ENCODE measurements at places on chromosomes 2 and 18.

- no peak for DNase-seq
These were observed 44.1 kb upstream of the IGFBP2 start for GRCh38 chr2:216588861-216589710.

GRCh38 chr2:171553236-171553635 lies 31.0 kb downstream of the CYBRD1 start:
- DNase-seq = no peak

DNA sequence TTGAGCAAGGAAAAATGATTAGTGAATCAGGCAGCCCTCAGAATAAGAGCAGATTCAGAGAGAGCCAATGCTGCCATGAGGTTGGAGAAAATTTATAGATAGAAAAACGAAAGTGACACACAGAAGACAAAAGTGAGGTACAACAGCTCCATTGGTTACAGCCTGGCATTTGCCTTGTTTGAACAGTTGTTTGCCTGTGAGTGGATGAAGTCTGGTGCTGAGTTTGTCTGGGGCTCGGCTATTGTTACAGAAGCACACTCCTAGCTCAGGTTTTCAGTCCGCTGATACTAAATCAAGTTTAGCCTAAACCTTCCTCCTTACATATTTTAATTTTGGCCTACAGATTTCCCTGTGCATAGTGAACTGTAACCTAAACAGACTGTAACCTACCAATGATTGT lies 387.8 kb upstream of the RAB12 start:
- DNase-seq = no peak

GRCh38 chr2:130355172-130355577 lies 681 bp upstream of the PTPN18 start:
- DNase-seq = no peak

DNA sequence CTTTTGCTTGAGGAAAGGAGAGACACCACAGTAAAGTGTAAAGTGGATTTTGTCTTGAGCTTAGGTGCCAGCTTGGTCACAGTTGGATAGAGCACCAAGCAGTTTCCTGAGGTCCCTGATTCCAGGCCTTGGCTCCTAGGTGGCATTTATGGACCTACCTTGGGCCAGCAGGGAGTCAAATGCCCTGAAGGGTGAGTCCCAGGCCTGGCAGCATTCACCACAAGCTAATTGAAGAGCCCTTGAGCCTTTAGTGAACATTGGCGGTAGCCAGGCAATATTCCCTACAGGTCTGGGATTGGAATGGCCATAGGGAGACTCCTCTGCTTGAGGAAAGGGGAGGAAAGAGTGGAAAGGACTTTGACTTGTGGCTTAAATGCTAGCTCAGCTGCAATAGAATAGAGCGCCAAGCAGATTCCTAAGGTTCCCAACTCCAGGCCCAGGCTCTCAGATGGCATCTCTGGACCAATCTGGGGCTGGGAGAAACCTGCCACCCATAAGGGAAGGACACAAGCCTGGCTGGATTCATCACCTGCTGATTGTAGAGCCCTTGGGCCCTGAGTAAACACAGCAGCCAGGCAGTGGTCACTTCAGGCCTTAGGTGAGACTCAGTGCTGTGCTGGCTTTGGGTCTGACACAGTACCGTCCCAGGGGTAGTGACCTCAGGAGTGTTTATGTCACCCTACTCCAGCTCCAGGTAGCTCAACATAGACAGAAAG lies 137.5 kb upstream of the OTOS start:
- no peak for DNase-seq

- DNase-seq = no peak
These were observed 149.9 kb downstream of the LOXHD1 start for GRCh38 chr18:46506974-46507586.

- no peak for DNase-seq
These were observed 231.2 kb upstream of the RAB6C start for GRCh38 chr2:129748250-129748649.

DNA sequence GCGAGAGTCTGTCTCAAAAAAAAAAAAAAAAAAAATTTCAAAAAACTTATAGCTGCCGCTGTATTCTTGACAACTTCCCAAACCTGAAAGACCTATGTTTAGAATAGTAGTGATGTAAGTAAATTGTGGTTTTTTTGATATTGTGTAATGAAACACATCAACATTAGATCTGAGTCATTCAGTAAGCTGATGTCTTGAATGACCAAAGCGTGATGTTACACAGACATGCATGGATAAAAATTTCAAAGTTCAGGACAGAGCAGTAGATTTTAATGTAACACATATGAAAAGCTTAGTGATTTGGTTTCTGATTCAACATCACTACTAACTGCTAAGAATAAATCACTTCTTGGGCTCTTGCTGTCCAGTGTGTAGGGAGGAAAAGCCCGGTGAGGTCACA lies 69.3 kb upstream of the MEX3C start:
- no peak for DNase-seq

DNA sequence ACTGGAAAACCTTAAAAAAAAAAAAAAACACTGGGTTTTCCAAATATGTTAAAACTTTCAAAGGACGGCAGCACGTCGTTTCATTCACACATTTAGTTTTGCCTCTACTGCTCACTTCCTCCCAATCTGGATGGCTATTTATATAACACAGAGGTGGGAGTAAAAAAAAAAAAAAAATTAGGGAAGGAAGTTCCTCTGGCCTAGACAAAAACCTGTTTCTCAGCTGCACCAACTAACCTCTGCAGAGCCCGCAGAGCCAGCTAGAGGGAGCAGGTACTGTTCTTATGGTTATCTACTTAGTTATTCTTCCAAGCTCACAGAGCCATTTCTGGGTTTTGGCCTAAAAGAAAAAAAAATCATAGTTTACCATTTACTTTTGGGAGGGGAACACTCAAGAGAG lies 28.1 kb downstream of the SLC1A4 start:
- DNase-seq = no peak

DNA sequence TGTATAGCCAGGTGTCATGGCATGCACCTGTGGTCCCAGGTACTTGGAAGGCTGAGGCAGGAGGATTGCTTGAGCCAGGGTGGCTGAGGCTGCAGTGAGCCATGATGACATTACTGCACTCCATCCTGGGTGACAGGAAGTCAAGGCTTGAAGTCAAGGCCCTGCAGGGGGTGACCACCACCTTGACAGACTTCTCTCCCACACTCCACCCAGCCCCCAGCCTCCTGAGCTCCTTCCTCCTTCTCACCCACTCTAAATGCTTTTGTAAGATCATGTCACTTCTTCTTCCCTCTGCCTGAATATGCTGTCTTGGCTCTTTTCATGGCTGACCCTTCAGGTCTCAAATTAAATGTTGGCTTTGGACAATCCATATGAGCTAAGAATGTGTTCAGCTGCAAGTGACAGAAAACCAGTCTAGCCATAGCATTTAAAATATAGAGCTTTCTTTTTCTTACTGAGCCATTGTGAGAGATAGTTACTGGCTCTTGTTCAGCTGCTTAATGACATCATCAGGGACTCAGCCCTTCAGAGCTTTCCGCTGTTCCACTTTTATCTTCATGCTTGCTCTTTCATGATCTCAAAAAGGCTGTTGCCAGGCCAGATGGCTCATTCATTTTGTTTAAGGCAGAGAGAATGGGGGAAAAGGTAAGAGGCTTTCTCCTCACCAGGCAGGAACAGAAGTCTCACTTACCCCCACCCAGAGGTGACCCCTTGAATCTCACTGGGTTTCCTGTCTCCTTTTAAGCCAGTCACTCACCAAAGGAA lies 36.7 kb upstream of the TTC39C start:
- no peak for DNase-seq
